ENCODE measurements at places on chromosomes 5 and 9.
A peak's percentile ranks its signal among the peaks of the same experiment; 100 is the strongest.

GRCh38 chr5:96821260-96821916 lies 13.6 kb upstream of the ERAP1 start:
- no peak for DNase-seq

- DNase-seq, result no peak
Measured at GRCh38 chr9:35203528-35203927, 41.7 kb downstream of the UNC13B start.

DNA sequence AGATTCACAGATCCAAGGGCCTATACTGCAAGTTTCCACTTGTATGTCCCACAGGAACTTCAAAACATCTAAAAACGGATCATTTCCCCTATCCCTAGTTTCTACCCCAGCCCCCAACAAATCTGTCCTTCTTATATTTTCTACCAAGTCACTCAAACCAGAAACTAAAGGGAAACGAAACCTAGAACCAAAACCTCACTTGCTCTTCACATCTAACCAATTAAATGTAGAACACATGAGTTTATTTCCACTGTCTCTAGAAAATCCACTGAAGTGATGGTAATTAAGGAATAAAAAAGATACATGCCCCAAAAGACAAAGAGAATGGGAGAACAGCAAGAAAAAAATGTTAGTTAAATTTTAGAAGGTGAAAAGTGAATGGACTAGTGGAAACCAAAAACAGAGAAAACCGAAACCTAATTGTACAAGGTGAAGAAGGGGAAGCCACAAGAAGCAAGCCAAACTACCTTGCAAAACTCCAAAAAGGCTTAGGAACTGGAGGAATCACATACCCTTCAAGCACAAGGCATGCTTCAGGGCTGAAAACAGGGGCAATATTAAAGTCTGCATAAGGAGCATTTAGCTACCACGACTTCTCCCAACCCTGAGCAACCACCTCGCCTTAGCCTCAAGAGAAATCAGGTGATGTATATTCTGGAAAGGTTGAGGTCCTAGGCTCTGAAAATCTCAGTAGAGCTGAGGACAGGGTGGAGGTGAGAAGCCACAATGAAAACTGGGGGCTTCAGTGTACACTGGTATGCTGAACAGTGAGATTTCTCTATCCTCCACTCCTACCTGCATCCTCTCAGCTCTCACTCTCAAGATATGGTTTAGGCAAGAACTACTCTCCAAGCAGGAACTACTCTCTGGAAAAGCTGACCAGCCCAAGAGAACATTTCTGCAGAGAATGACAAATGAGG lies 11.1 kb downstream of the SMU1 start:
- peak; percentile 31 for DNase-seq

DNA sequence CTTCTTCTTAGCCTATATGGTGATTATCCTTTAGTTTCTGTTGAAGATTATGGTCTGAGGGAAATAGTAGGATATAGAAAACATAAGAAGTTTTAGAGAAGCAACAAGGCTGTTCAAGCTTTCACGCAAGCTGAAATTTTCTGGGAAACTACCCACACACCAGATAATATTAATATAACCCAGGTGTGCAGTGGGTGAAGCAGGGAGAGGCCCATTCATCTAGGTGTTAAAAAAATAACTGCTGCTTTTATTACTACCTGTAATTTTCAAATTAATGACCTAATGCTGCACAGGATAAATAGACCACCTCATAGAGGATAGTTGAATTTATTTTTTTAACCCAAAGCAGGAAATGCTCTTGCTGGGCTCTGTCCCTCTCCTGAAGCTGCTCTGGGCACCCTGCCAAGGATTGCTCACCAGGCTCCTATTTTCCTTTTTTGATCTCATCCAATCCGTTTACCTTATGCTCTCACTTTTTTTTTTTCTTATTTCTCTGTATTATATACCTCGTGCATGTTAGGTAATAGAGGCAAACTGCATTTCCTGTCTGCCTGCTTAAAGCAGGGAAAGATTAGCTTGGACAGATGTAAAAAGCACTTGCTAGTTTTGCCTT lies 124.3 kb upstream of the SLC12A2 start:
- DNase-seq, result peak; percentile 36

DNA sequence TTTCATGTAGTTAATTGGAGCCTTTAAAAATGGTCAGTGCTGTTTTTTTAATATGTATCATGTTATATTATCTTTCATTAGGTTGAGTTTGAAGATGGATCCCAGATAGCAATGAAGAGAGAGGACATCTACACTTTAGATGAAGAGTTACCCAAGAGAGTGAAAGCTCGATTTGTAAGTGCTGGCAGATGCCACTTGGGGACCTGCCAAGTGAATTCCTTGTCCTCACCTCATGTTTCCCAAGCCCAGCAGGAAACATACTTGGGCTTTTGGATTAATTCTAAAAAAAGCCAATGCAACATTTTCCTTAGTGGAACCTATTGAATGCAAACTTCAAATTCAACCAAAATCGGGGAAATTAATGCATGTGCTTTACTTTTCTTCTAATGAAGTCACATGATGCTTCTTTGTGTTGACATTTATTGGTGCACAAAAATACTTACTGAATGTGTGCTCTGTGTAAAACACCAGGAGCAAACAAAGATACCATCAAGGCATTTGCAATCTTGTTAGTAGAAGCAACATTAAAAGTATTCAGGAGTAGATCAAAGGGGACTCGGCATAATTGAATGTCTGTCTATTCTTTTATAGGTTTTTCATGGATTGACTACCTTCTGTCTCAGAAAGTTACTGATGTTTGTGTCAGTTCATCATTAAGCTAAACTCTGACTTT lies 412.1 kb downstream of the KDM4C start:
- DNase-seq, result no peak

GRCh38 chr9:114163517-114163951 lies 8.2 kb downstream of the COL27A1 start:
- no peak for DNase-seq

DNA sequence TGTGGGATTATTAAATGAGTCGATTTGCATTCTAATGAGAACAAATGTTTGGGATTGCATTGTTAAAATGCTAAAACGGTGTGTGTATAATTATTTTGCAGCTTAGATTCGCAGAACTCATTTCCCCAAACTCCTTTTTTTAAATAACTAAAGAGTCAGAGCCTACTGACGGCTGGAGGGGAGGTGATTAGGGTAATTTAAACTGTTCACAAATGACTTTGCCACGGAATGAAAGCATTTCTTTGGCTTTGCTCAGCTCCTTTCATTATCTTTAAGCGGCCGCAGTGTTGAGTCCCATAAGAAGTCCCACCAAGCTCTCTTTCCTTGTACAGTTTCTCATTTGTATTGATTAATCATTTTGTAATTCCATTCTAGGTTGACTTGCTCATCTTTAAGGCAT lies 1632.8 kb downstream of the MAT2B start:
- DNase-seq, result no peak

DNA sequence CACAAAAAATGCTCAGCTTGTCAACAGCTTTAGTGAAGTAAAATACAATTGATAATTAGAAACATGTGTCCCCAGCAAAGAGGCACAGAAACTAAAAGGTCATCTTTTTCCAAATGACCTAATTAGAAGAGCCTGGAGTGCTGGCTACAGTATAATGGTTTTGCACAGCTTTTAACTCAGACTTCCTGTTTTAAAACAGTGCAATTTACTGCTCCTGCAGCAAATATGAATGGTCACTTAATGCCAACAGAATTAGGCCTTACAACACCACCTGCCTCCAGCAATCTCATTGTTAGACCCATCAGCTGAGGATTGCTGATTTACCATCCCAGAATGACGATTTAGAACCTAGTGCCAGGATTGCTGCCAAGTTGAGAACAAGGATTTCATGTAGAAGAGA lies 239.3 kb downstream of the CETN3 start:
- peak; percentile 14 for DNase-seq

- no peak for DNase-seq
Measured at GRCh38 chr9:37915911-37916470, 12.1 kb upstream of the SLC25A51 start.

DNA sequence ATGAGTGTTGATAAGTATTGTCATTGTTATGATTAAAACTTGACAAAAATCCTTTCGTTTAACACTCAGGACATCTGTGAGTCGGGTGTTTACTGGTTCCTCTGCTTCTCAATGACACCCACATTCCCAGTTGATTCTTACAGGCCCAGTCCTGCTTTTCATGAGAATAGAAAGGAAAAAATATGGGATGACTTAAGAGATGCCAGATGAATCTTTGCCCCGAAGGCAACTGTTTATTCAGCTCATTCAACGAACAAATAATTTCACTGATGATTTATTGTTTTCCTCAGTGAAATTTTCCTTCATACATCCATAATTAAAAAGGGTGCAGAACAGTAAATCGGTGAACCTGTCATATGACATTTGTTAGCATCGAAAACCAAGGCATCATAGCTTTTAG lies 452.4 kb upstream of the WWC1 start:
- no peak for DNase-seq

- DNase-seq, result peak; percentile 35
Measured at GRCh38 chr5:112975721-112976431, 722 bp upstream of the DCP2 start.

Measured in Ammon's horn (tissue), 1 donor.